ENCODE measurements at places on chromosomes 12 and 14.

DNA sequence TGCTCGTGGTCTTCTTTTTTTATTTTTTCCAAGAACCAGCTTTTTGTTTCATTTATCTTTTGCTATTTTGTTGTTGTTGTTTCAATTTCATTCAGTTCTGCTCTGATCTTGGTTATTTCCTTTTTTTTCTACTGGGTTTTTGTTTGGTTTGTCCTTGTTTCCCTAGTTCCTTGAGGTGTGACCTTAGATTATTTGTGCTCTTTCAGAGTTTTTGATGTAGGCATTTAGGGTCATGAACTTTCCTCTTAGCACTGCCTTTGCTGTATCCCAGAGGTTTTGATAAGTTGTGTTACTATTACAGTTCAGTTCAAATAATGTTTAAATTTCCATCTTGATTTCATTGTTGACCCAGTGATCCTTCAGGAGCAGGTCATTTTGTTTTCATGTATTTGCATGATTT lies 3.3 kb upstream of the SERPINA11 start:
- no peak for DNase-seq

GRCh38 chr12:73181244-73181643 lies 909.1 kb downstream of the TRHDE start:
- DNase-seq, result no peak

DNA sequence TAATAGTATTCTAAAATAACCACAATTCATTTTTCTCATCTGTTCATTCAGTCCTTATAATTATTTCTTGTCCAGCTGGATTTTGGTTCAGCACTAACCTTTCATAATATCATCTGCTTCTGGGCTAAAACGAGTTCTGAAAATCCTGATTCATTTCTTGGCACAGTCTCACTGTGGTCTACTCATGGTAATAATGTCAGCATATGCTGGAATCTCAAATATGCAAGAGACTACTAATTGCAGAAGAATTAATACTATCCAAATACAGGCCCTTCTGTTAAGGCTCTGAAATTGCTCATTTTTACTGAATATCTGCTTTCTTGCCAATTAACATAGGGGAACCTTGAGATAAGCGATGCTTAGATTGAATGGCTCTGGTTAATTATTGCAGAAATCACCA lies 597.1 kb downstream of the RPL10L start:
- peak; percentile 70 for DNase-seq

- DNase-seq, result no peak
Measured at GRCh38 chr14:43872752-43873655, 634.1 kb downstream of the FSCB start.

- no peak for DNase-seq
Measured at GRCh38 chr12:96912943-96913342, 5.9 kb downstream of the NEDD1 start.

GRCh38 chr14:72535485-72535884 lies 358.4 kb downstream of the DPF3 start:
- no peak for DNase-seq

- no peak for DNase-seq
Measured at GRCh38 chr12:116366456-116366776, 88.9 kb upstream of the MED13L start.

GRCh38 chr14:92323011-92323915 lies at the start of gene SLC24A4:
Gene SLC24A4 (plus strand): TSS chr14:92323165. CDS start chr14:92323831, 666 bp downstream.
- no peak for DNase-seq

Data from GM04504 (cell line).